Activated T-cell treated with anti-CD3 and anti-CD28 coated beads, Interleukin-2, amount 50 U/mL, for 1 hour (primary cell): ENCODE measurements at places on chromosomes 1 and 21.

DNA sequence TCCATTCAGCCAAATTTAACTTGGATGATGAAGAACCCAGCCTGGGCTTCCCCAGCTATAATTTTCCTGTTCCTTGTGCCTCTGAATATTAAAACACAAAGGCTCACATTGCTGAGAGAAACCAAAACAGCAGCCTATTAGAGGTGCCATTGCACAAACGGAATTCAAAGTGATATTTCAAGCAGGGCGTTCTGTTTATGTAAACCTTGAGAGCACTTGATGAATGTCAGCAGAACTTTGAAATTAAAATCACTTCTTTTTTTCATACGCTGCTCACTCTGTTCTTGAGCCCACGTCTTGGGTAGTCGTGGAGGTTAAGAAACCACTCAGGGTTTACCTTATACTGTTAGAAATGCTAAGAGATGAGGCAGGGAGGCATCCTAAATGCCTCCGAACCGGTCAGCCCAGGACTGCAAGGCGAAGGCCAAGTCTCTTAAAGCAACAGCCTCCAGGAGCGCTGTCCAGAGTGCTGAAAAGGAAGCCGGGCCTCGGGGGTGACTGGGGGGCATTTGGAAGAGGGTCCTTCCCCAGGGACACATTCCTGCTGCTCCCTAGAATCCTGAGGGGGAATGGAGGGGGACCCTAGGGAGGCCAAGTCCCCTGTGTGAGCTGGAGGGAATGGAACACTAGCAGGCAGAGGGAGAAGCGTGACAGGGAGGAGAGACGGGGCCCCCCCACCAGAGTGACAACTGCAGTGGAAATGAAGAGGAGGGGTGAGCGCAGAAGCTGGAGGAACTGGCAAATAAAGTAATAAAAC is 154.8 kb upstream of the VAMP3 start:
- DNase-seq, result peak; percentile 29

DNA sequence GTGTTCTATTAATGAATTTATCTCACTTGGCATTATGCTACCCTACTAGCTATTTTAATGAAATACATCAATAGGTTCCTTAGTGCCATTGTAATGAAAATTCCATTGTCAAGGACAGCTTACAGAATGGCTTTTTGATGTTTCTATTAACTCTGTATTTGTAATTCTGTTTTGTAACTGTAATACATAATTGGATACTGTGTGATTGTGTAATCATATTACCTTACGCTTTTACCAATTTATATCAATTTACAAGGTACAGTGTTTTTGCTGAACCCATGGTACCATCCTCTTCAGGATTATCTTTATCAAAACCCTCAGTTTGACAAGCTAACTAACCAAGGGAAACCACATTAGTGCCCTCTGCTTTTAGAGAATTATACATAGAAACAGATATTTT is 277.9 kb downstream of the LRRC7 start:
- no peak for DNase-seq

DNA sequence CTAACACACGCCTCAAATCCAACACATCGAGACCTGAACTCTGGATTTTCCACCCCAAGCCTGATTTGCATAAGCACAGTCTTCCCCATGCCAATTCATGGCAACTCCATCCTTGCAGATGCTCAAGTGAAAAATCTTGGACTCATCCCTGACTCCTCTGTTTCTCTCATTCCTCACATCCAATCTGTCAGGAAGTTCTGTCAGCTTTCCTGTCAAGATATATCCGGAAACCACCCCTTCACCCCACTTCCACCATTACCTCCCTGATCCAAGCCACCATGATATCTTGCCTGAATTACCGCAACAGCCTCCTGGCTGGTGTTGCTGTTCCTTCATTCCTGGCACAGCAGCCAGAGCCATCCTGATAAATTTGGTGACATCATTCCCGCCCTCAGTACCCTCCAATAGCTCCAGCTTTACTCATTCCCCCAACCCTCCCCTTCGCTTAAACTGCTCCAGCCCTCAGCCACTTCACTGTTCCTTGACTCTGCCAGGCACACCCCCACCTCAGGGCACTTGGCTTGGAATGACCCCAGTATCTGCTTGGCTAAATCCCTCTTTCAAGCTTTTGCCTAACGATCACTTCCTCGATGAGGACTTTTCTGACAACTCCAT is 17.4 kb downstream of the TCEA3 start:
- DNase-seq, result no peak

- DNase-seq, result no peak
Measured at GRCh38 chr1:77797991-77798390, 18.5 kb downstream of the MIGA1 start.

DNA sequence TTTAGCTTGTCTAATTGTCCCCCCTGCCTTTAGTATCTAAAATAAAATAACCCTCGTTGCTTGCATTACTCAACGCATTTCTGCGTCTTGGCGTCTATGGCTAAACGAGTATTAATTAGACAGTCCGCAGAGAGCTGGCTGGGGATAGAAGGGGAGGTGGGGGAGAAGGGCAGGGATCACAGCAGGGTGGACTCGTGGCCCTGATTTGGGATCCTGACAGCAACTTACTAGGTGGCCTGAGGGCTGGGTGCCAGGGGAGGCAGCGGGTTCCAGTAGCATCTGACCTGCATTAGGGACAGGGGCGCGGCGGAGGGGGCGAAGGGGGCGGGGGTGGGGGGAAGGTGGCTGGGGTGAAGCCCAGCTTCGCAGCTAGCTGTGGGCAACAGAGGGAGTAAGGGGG is 1.1 kb upstream of the BACE2 start:
- no peak for DNase-seq

GRCh38 chr1:156471496-156472490 is 28.8 kb downstream of the MEF2D start:
- peak; percentile 12 for DNase-seq
